T-helper 17 cell (primary cell): ENCODE measurements at places on chromosomes 5 and 9.

GRCh38 chr5:69284203-69284602 lies 48.4 kb downstream of the CCDC125 start:
- no peak overlapping the region for H3K4me3 ChIP-seq
- H3K36me3 ChIP-seq: peaks cover 3% of the 10 kb centered on the region
- H3K27ac ChIP-seq: no peak overlapping the region
- DNase-seq: no peak

DNA sequence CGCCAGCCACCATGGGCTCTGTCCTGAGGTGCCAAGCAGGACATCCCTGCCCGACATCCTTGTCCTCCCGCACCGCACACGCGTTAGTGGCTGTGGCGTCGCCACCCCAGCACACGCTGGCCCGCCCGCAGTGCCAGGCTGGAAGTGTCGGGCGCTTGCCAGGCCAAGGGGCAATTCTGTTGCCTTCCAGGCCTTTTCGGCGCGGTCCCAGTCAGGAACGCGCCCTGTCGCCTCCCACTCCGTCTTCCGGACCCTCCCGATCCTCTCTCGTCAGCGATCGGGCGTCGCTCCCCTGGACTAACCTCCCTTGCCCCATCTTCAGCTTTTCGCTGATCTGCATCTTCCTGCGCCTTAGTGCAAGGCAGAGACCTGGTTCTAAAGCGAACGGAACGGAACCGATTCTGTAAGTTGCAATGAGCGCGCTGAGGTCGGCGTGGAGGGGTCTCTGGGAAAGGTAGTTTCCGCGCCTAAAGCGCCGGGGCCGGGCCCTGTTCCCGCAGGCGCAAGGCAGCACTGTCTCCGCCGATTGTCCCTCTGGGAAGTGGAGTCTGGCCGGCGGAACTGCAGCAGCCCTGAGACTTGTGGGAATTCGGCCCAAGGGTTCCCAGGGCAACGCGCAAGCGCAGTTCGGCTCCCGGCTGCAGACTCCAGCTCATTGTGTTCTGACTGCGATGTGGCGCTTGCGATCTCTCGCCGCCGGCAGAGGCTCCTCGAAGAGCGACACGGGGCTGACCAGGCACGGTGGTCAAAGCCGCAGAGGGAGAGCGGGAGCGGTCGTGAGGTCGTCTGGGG lies at the start of gene ZNF454:
ZNF454 (plus strand) TSS at position 630 of the 792 bp plus-strand sequence. CDS start 1,594 bp downstream, outside the sequence.
- no peak within 1 kb of the TSS for H3K4me3 ChIP-seq
- DNase-seq: no peak
- H3K27ac ChIP-seq: no peak within 1 kb of the TSS
- peaks cover 4% of the 10 kb centered on the region for H3K36me3 ChIP-seq

DNA sequence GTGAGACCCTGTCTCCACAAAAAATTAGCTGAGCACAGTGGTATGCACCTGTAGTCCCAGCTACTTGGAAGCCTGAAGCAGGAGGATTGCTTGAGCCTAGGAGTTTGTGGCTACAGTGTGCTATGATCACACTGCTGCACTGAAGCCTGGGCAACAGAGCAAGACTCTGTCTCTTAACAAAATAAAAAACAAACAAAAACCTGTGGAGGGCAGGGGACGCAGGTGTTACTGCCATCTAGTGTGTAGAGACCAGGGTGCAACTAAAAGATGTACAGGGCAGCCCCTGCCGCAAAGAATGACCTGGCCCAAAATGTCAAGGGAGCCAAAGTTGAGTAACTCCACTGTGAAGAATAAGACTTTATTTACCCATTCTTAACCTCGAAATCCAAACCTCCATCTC lies 27.1 kb downstream of the ASPN start:
- H3K4me1 ChIP-seq: no peaks in the 10 kb centered on the region
- H3K4me3 ChIP-seq: no peak overlapping the region
- no peak for DNase-seq

GRCh38 chr5:54769072-54769471 lies 216.3 kb downstream of the ESM1 start:
- H3K27ac ChIP-seq: no peak overlapping the region
- H3K27me3 ChIP-seq: no peaks in the 10 kb centered on the region
- H3K4me3 ChIP-seq: no peak overlapping the region
- no peak for DNase-seq
- H3K36me3 ChIP-seq: no peaks in the 10 kb centered on the region

DNA sequence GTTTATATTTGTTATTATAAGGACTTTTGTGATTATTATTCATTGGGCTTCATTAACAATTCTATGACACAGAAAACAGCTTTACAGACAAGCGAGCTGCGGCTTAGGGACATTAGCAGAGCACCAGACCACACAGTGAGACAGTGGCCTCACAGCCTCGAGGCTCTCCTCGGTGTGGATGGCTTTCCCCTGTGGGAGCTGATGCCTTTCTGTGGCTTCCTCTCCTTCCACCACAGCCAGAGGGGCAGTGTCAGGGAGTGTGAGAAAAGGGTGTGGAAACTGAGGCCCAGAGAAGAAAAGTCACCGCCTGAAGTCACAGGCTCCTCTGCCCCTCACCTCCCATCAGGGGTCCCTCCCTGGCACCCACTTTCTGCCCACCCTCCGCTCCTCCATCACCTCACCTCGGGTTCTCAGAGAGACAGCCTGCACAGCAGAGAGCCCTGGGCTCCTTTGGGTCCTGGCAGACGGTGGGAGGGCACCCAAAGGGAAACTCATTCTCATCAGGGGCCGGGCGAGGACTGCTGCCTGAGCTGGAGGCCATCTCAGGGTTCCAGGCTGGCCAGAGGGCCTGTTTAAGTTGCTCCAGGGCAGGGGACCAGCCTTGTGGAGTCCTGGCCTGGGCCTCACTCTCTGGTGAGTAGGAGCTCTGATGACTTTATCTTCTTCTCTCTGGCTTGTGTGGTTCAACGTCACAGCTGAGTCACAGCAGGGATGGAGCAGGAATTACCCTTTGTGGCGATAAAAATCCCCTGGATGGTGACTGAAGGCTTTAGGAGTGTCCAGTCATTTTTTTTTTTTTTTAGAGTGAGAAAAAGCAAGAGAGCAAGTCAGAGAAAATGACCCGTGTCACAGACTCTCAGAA lies 830 bp downstream of the TRAF1 start:
- peak; percentile 68 for DNase-seq
- peak overlapping the region; percentile 98 for H3K4me3 ChIP-seq
- H3K27me3 ChIP-seq: no peaks in the 10 kb centered on the region
- peaks cover 67% of the 10 kb centered on the region for H3K4me1 ChIP-seq
- H3K27ac ChIP-seq: peak overlapping the region; percentile 100

- DNase-seq: peak; percentile 63
- no peaks in the 10 kb centered on the region for H3K36me3 ChIP-seq
- H3K4me1 ChIP-seq: peaks cover 24% of the 10 kb centered on the region
- no peak overlapping the region for H3K4me3 ChIP-seq
These were observed 19.8 kb upstream of the NSD1 start for GRCh38 chr5:177113566-177114424.

GRCh38 chr9:131227112-131227958 lies 49.0 kb downstream of the FAM78A start:
- no peaks in the 10 kb centered on the region for H3K27me3 ChIP-seq
- DNase-seq: no peak
- H3K4me1 ChIP-seq: peaks cover 10% of the 10 kb centered on the region
- peaks cover 4% of the 10 kb centered on the region for H3K36me3 ChIP-seq
- H3K4me3 ChIP-seq: no peak overlapping the region
- H3K27ac ChIP-seq: peak overlapping the region; percentile 81
